LoVo (cell line): ENCODE measurements at places on chromosomes 13 and 19.

DNA sequence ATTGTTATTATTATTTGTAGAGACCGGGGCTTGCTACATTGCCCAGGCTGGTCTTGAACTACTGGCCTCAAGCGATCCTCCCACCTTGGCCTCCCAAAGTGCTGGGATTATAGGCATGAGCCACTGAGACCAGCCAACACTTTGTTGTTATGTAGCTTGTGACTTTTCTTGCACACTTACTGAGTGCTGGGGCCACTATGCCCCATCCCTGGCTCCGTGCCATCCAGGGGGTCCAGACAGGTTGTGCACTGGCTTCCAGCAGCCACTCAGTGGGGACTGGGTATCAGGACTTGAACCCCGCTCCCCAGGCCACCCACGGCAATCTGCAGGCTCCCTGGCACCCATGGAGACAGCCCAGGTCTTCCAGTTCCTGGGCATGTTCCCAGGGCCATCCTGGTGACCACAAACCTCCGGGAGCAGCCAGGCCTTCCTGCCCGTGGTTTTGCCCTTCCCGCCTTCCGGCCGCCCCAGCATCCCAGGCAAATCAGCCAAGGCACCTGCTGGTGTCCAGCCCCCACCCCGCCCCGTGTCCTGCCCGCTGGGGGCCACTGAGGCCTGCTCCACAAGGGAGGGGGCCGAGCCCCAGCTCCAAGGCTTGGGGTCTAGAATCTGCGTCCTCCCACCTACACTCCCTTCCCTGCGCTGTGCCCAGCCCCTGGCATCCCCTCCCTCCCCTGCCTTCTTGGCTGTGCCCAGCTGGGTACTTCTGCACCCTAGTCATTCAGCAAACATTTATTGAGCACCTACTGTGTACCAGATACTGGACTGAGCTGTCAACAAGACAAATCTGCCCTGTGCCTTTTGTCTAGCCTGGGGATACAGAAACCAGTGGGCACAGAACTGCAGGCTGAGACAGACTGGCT is 23.7 kb upstream of the SEMA6B start:
- no peak for DNase-seq

- DNase-seq = no peak
These were observed 26.1 kb downstream of the NFIC start for GRCh38 chr19:3392480-3392879.

DNA sequence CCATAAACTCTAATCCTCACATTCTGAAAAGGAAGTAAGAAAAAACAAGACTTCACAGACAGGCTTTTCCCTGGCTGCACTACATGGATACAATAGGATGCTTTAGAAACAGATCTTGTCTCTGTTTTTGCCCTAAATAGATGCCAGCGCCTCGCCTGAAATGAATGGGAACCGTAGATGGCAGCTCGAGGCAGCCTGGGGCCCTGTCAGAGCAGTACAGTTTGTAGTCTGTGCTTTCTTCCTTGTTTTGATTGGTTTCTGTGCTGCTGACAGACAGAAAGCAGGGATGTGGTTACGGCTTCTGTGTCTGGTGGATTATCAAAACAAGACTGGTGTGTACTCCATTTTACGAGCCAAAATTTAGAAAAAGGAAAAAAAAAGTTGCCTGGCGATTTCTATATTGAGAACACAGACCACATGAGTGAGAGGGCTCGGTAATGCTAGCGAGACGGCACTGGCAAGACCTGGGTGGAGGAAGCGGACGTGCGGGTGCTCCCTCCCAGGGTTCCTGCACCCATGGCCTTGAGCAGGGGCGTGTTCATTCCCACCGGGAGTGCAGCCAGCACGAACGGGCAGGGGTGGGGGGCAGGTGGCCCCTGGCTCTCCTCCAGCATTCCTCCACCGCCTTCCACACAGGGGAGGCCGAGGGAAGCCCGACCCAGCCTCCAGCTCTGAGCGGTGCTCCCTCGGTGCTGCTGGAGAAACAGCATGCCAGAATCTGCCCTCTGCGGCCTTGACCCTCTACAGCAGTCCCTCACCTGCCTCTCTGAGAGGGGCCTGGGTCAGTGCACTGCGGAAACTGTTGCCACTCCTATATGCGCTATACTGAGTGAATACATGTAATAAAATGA is 37.6 kb upstream of the C1QTNF9 start:
- DNase-seq = peak; percentile 9

DNA sequence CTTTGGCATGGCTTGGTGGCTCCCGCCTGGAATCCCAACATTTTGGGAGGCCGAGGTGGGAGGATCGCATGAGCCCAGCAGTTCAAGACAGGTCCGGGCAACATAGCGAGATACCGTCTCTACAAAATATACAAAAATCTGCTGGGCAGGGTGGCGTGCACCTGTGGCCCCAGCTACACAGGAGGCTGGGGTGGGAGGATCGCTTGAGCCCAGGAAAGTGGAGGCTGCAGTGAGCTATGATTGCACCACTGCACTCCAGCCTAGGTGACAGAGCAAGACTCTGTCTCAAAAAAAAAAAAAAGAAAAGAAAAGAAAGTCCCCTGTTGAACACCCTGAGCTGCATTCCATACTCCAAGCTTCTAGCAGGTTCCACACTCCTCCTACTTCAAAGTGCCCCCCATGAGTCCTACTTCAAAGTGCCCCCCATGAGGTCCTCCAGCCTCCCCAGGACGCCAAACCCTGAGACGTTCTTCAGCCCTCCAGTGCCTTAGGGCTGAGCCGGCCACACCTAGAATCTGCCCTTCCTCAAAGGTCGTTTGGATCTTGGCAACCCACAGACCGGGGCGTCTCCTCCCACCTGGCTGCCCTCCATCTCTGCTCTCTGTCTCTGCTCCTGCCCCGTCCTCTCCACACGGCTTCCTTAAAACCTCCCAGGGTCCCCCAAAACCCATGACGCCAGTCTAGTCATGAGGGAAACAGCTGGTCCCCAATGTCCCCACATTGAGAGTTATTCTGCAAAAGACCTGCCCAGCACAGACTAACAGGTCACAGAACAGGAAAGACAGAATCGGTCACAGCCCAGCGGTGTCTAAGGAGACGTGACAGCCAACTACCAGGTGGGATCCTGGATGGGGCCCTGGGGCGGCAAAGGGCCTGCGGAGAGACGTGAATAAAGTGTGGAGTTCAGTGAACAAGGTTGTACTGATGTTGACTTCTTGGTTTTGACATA is 4.8 kb downstream of the TJP3 start:
- peak; percentile 64 for DNase-seq

DNA sequence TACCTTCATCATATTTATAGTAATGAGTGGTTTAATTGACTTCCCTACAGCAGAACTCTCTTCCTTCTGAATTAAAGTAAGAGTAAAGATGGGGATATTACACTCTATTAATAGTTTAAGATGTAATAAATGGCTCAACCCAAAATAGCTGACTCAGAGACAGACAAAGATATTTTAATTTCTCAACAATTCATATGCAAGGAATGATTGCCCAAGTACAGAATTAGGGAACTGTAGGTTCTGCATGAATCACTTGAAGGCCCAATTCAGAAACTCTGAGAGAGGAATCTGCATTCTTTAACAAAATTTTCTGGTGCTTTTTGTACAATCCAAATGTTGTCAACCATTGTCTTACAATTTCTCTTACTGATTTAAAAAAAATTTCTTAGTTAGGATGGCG is 42.9 kb upstream of the PCDH9 start:
- no peak for DNase-seq

DNA sequence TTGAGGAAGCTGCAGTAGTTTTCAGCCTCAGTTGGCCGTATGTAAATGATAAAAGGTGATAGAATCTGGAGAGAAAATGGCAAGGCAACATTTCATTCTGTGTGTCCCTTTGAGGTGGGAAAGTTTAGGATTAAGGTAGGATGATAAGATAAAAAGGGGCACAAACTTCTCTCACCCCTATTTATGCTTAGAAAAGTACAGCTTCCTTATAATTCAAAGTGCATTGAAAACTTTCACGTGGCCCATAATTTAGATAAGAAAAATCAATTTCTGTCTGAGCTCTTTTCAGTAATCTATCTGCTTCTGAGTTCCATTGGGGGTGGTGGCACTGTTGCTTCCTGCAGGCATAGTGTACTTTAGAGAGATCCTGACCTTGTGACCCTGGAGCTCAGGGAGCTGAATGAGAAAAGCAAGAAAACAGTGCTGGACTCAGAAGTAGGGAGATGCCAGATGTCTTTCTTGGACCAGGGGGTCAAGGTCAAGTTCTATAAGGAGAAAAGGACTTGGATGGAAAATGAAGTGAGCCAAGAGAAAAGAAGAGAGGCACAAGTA is 187.3 kb downstream of the NDFIP2 start:
- DNase-seq = no peak

- DNase-seq = no peak
These were observed 7.9 kb upstream of the SLC7A9 start for GRCh38 chr19:32877323-32877912.

DNA sequence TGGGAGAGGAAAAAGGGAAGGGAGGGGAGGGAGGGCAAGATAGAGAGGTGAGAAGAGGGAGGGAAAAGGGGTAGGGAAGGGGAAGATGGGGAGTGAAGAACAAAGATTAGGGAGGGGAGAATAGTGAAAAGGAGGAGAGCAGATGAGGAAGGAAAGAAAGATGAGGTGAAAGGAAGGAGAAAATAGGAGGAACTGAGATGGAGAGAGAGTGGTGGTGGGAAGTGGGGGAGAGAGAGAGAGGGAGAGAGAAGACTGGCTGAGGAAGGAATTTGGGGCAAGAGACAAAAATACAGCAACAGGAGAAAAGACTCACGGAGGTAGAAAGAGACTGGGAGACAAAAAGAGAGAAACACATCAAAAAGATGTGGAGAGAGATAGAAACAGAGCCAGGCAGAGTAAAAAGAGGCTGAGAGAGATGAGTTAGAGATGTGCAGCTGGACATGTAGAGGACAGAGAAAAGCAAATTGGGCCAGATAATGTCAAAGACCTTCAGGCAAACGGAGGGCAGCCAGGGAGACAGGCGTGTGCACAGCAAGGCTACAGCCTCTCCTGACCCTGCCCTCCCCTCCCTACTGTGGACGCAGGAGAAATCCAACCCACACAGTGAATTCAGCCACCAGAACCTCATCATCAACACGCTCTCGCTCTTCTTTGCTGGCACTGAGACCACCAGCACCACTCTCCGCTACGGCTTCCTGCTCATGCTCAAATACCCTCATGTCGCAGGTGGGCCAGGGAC is 49.4 kb upstream of the CYP2B6 start:
- no peak for DNase-seq

- DNase-seq = no peak
These were observed 30.0 kb downstream of the HS6ST3 start for GRCh38 chr13:96119921-96120320.

DNA sequence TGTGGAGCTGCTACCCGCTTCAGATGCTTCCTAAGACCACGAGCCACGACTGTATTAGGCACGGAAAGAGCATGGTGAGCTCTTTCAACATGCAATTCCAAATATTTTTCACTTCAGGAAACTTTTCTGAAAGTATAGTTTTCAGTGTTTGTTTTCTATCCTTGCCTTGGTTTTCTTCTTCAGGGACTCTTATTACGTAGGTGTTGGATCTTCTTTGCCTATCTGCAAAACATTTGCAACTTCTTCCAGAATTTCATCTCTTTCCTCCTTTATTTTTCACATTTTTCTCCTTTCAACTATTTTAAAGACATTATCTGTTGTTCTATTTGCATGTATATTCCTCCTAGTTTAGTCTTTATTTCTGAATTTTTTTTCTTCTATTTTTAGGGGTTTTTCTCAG is 148.9 kb upstream of the LSM14A start:
- DNase-seq = no peak

- DNase-seq = no peak
These were observed 180.1 kb downstream of the NUFIP1 start for GRCh38 chr13:44809190-44809589.

DNA sequence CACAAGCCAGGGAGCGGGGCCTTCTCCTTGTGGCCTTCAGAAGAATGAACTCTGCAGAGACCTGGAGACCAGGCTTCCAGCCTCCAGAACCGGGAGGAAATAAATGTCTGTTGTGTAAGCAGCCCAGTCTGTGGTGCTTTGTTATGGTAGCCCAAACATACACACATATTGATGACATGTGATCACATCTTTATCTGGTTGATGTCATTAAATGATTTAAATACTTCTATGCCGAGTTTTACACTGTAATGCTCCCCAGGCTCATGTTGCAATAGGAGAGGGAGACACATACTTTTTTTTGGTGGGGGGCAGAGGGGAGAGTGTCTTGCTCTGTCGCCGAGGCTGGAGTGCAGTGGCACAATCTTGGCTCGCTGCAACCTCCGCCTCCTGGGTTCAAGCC is 188.0 kb upstream of the IRS2 start:
- no peak for DNase-seq

DNA sequence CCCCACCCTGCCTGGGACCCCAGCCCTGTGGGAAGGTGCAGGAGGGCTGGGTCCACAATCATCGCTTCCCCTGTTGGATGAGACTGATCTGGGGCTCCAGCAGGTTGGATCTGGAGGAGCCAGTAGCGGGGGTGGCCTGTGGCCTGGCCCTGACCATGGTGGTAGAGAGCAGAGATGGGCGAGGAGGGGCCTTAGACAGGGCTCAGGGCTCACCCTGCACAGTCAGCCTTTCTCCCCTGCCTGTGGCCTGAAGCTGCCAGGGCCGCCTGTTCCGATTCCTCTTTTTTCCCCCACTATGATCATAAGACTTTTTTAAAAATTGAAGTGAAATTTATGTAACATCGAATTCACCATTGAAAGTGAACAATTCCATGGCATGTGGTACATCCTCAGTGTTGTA is 18.2 kb downstream of the SIN3B start:
- no peak for DNase-seq

- DNase-seq = no peak
These were observed 263.9 kb upstream of the NBEA start for GRCh38 chr13:34678154-34678553.

DNA sequence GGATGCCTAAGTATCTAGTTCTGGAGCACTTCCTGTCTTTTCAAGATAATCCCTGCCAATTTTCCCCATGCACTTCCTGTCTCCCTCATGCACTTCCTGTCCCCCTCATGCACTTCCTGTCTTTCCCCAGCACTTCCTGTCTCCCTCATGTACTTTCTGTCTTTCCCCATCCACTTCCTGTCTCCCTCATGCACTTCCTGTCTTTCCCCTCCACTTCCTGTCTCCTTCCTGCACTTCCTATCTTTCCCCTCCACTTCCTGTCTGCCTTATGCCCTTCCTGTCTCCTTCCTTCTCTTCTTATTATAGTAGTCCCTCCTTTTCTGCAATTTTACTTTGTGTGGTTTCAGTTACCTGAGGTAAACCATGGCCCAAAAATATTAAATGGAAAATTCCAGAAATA is 3.0 kb upstream of the TNNT1 start:
- DNase-seq = no peak

DNA sequence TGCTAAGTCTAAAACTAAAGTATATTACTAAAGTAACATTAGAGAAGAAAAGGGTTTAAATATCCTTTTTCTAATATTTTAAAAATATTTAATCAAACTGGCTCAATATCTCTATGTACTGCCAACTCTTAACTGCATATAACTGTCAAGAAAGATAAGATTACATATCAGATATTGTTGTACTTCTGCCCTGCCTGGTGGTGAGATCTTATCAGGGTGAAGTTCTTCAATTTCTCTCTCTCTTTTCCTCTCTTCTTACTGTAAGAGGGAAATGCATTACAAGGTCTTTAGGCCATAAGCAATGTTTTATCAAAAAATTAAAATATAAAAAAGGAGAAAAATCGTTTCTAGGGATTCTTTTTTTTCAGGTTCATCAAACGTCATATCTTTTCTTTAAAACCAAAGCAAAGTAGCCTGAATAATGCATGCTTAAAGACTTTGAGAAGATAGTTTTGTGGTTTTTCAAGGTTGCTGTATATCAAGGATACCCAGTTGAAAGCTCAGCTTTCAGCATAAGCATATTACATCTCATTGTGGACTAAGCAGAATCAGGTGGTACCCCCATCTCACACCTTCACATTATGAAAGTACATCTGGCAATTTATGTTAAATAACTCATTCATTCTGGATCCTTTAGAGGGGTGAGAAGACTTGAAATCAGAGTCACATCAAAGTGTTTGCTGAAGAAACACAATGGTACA is 1625.7 kb upstream of the SLC10A2 start:
- DNase-seq = no peak
